ENCODE measurements at places on chromosomes 16 and 17.

DNA sequence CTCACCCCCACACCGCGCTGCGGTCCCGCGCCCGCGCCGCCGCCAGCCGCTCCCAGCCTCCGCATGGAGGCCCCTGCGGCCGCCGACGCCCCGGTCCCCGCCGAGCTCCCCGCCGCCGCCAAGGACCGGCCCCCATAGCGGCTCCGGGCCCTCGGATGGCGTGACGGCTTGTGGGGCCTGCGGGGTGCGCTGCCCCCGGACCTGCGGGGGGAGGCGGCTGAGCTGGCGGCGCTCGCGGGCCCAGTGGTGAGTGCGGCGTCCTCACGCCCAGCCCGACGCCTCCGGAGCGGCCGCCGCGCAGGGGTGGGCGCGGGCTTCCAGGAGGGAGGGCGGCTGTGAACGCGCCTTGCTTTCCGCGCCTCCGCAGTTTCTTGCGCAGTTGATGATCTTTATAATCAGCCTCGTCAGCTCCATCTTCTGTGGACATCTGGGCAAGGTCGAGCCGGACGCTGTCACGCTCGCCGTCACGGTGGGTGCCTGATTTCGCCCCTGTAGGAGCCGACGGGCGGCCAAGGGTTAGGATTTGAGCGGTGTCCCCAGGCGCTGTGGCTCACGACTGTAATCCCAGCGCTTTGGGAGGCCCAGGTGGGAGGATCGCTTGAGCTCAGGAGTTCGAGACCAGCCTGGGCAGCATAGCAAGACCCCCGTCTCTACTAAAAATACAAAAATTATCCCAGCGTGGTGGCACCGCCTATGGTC is 46.4 kb downstream of the SLC47A1 start:
- DNase-seq: no peak

- DNase-seq: no peak
Observed at GRCh38 chr16:81694494-81695280, 84.4 kb upstream of the PLCG2 start.

DNA sequence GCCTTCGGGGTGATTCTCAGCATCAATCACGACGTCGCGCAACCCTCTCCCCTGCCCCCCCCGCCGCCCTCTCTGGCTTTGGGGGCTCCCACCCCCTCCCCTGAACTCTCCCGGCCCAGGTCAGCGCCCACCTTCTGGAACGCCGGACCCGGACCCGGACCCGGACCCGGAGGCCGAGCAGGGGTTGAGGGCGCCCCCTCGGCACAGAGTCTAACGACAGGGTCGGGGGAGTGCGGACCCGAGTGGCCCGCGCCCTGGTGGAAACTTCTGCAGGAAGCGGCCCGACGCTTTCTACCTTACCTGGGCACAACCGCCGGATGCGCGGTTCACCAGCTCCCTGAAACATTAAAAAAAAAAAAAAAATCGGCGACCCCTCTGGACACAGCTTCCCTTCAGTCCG is 16.2 kb downstream of the SALL1 start:
- no peak for DNase-seq

- no peak for DNase-seq
Observed at GRCh38 chr16:13781169-13781564, 138.8 kb upstream of the ERCC4 start.

GRCh38 chr16:69818891-69819545 is 56.9 kb downstream of the WWP2 start:
- DNase-seq: no peak

DNA sequence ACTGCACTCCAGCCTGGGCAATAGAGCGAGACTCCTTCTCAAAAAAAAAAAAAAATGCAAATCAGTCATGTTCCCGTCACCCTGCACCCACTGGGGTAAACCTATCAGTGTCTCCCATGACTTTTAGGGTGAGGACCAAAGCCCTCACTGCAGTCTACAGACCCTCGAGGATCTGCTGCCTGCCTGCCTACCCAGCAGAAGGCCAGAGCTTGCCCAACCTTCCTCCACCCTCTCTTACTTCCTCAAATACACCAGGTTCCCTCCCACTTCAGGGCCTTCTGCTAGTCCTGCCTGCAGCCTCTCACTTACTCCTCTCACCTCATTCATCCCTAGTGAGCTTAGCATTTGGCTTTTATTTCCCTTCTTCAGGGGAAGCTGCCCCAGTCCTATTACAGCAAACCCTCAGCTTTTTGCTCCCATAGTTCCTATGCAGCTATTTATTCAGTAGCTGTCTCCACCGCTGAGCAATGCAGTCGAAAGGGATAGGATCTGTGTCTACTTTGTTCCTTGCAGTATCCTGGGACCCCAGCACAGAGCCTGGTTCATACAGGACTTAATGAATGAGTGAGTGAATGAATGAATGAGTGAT is 17.8 kb upstream of the TOB1 start:
- DNase-seq: no peak
